ENCODE measurements at places on chromosomes 2 and 18.

DNA sequence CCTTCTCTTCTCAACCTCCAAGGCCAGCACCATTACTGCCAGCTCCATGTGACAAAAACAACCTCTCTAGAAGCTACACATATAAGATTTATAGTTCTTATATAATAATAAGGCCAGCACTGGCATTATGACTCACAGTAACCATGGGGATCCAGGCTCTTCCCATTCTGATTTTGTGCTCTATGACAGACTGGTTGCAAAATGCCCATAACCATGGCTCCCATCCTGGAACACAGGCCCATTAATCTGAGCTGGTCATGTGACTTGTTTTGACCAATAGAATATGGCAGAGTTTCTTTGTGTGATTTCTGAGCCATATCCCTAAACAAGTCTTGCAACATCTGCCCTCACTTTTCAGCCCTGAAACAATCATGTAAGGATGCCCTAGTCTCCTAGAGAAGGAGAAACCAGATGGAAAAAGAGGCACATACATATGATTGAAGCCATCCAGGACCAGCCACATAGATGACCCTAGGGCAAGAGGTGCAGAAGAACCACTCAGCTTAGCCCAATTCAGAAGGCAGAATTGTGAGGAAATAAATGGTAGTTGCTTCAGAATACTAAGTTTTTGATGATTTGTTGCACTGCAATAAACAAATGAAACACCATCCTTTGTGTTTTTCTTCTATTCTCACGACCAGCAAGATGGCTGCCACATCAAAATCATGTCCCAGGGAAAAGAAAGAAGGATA lies 173.9 kb downstream of the SUCLG1 start:
- DNase-seq: no peak

GRCh38 chr18:63953811-63954210 lies 4.7 kb downstream of the HMSD start:
- DNase-seq: no peak

GRCh38 chr2:168772704-168773103 lies 29.7 kb upstream of the NOSTRIN start:
- no peak for DNase-seq

GRCh38 chr2:119862127-119862889 lies 102.6 kb downstream of the PTPN4 start:
- DNase-seq: no peak

GRCh38 chr2:54606393-54606958 lies 117.0 kb upstream of the EML6 start:
- DNase-seq: no peak

- DNase-seq: no peak
Measured at GRCh38 chr2:165952741-165953211, 800 bp downstream of the TTC21B start.

DNA sequence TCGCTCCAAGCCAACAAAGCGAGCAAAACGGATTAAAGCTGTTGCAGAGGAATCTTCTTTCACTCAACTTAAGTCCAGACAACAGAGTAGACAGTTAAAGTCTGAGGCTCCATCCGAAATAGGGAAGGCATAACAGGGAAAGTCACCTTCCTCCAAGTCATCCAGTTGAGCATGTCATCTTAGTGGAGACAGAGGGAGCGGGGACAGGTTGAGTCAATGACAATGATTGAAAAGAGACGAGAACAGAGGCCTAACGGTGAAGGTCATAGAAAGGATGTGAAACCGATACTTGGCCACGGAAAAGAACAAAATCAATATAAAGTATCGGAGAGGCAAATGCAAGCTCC lies 455 bp downstream of the C18orf32 start:
- DNase-seq: no peak

GRCh38 chr18:69947361-69948133 lies at the start of gene CD226:
CD226 (minus strand) TSS chr18:69947873; CDS start chr18:69947406, 467 bp downstream.
- DNase-seq: no peak

DNA sequence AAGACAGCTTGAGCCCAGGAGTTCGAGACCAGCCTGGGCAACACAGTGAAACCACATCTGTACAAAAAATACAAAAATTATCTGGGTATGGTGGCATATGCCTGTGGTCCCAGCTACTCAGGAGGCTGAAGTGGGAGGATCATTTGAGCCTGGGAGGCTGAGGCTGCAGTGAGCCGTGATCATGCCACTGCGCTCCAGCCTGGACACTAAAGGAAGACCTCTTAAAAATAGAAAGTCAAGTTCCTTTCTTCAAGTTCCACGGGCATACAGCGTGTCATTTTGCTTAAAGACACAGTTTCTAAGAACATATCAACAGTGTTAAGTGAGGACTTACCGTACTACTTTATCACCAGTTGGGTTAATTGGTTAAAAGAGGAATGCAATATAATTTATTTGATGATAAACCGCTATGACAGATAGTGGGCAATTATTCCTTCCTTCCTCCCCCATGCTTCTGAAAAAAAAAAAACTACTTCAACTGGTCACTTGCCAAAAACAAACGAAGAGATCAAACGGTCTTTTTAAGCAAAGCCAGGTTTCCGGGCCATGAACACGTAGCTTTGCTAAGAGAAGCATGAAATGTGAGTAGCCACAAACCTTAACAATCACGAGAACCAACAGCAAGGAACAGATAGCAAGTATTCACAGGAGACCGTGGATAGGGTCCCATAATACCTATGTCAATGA lies 21.4 kb downstream of the AP1S3 start:
- no peak for DNase-seq

DNA sequence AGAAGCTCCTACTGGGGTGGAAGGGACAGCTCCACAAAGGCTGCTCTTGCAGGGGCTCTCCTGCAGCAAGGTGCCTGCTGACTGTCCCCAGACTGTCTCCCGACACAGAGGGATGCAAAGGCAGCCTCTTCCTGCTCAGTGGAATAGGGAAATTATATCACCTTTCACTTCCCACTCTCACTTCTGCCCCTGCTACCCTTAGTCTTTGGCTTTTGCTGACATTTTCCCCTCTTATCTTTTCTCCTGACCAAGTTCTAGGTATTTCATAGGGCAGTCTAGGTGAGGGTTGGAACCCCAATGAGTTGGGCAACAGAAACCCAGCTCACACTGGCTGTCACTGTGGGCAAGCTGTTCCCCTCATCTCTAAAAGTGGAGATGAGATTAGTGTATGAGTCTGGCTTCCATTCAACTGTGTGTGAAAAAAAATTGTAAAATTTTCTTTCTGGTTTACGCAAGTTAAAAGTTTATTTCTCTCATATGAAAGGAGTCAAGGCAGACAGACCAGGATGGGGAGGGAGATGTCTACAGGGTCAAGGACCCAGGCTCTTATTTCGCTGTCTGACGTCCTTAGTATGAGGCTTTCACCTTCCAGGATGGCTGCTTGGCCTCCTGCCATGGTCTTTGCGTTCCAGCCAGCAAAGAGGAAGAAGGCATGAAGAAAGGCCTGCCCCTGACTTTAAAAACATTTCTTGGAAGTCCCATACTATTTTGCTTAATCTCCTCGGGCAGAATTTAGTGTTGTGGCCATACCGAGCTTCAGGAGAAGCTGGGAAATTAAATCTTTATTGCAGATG lies 7.5 kb upstream of the MOCOS start:
- DNase-seq: peak; percentile 84

DNA sequence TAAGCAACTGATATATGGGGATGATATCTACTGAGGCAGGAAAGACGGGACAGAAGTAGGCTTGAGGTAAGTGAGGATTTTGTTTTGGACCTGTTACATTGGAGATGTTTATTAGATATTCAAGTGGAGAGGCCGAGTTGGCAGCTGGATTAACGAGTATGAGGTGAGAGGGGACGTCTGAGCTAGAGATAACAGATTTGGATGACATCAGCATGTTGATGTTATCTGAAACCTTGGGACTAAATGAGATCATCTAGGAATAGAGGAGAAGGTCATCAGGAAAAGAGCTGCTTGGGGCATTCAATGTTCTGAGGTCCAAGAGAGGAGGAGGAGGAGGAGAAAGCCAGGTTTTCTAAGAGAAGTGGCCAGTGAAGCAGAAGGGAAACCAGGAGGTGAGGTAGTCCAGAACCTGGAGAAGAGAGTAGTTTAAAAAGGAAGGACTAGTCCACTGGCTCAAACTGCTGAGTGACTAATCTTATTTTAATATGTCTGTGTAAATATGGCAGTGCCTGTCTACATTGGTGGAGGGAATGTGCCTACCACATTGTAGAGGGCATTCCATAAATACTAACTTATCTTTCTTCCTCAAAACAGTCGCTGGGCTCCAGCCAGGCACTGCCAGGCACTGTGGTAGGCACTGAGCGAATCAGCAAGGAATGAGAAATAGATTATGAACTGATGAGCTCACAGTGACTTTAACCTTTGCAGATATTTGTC lies 488.3 kb downstream of the DLGAP1 start:
- DNase-seq: no peak

GRCh38 chr2:223995569-223995968 lies 38.3 kb downstream of the MRPL44 start:
- no peak for DNase-seq

Measured in Right ventricle myocardium inferior (tissue), 1 donor.